ENCODE measurements at places on chromosomes 12 and 14.

GRCh38 chr14:72653026-72653425, 240.9 kb downstream of the DPF3 start:
- no peak for DNase-seq

- no peak for DNase-seq
Observed at GRCh38 chr12:3962631-3963483, 89.7 kb upstream of the PARP11 start.

- no peak for DNase-seq
Observed at GRCh38 chr14:55306938-55307589, 35.8 kb downstream of the FBXO34 start.

DNA sequence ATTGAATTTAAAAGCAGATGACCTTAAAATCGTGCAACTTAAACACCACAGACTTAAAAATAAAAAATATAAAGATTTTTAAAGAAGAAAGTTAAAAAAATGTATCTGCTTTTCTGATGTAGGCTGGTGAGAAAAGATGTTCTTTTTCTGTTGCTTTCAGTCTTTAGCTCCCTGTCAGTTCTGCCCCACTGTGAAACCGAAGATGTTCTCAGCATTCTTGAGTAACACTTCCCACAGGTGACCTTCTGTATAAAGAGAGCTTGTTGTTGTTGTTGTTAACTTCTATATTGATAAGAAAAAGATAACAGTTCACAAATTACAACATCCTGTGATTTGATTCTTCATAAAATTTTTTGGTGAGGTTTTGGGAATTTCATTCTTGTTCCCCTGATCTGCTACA, 377.9 kb upstream of the RGS6 start:
- peak; percentile 31 for DNase-seq

GRCh38 chr12:11804130-11804529, 154.7 kb downstream of the ETV6 start:
- DNase-seq: no peak
